ENCODE measurements at places on chromosomes 5 and 9. TPM values are rescaled to one million over a fixed set of nuclear protein-coding genes. Genes with fewer than 3 reads are reported as not detected.

The NUTM2G gene
- total RNA-seq = not detected

The CFAP157 gene
- total RNA-seq = not detected

The HTR1A gene
- not detected for total RNA-seq

The CBY3 gene
- not detected for total RNA-seq

The SPARC gene
- total RNA-seq = 935 TPM

The PCDHB2 gene
- total RNA-seq = 1.4 TPM

DNA sequence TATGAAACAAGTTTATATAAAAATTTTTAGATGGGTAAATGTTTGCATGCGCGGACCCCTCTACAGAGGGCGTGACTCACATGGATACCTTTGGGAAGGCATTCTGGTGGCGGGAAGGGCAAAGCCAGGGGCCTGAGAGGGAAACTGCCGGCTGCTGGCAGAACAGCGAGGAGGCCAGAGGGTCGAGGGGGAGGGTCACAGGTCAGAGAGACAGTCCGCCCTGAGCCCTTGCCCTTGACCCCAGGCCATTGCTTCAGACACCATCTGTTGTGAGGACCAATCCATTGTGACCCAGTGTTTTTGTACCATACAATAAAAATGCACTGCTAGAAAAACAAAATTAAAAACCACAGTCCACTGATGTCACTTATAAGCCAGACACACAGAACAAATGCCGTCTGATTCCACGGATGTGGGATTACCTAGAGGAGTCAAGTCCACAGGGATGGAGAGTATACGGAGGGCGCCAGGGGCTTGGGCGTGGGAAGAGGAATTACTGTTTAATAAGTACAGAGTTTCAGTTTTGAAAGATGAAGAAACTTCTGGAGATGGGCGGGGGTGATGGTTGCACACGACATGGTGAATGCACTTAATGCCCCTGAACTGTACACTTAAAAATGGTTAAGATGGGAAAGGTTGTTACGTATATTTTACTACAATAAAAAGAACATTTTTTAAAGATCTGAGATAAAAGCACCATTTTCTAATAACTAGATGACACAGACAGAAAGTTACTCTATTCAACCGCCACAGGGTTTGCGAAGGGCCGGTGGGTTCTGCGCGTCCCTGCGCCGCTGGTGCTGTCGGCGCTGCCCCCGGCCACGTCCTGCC is 12.0 kb downstream of the BTNL9 start:
- DNase-seq = no peak

DNA sequence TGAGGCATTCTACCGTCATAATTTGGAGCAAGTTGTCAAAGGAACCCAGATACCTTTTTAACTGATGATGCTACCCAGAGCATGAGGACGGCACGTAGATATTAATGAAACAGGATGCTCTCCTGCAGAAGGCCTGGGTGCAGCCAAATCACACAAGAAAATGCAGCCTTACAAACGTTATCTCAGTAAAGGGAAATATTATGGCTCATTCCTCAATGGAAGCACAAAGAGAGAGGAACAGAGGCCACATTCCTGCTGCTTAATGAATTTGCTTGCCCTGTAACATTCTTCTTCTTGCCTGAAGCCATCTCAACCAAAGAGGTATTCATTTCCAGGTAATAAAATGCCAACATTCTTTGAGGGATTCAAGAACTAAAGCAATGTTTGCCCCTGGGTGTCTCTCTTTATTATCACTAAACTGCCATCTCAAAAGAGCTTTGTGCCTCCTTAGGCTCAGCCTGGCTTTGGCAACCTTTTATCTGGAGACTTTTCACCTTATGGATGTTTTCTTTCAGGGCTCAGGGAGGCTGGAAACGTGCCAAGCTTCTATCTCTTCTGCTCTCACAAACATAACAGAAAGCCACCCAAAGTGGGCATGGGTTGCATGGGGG is 92.9 kb downstream of the TNC start:
- no peak for DNase-seq

DNA sequence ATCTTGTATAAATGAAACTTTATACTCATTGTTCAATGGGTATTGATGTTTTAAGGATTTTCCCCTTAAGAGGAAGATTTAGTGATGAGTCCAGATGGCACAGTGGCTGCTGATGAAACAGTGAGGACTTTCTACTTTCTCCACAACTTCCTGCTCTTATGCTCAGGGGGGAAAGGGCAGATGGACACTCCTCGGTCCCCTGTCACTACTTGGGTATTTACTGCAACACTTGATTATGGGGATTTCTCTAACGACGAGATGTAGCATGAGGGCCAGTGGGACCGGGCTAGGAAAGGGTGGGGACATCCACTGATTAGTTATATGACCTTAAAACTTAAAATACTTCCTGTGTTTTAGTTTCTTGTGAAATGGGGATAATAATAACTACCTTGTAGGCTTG is 146.1 kb upstream of the HMHB1 start:
- no peak for DNase-seq

GRCh38 chr9:120895951-120896350 is 19.0 kb upstream of the PHF19 start:
- no peak for DNase-seq

DNA sequence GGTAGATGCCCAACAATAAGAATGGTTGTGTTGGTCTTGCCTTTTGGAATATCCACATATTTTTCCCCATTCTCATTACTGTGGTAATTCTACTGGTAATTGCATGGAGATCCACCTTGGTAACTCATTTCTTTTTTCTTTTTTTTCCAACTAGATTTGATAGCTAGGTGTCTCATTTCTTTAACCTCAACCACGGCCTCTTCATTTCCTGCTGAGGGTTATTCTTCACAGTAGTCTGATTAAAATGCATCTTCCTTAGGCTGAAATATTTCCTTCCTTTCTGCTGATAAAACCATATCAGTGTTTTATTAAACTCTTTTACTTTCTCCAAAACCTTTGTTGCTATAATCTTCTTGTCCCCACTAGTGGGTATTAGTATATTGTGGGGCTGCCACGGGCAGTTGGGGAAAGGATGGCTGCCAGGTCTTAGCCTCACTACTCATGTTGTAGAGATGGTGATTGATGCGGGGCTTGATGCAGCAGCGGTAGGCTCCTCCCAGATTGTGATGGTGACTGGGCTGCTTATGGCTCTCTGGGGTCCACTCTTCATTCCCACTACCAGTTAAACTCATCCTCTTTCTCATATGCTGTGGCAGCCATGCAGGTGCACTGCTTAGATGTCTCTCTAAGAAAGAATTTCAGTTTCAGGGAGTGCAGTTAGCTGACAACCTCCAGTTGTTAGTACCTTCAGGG is 35.9 kb downstream of the KIF2A start:
- no peak for DNase-seq

DNA sequence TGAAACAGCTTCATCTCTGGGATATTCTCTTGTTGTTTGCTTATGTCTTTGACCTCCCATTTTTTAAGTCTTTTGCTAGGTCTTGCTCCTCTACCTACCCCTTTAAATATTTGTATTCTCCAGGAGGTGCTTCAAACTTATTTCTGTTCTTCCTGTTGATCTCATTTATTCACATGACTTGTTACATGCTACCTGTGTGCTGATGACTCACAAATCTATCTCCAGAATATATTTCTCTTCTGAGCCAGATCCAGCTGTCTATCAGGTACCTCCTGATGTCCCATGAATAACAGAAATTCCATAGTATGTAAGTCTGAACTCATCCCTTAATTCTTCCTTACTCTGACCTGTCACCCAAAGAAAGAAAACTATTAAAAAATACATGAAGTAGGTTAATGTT is 11.0 kb downstream of the NIPBL start:
- no peak for DNase-seq

DNA sequence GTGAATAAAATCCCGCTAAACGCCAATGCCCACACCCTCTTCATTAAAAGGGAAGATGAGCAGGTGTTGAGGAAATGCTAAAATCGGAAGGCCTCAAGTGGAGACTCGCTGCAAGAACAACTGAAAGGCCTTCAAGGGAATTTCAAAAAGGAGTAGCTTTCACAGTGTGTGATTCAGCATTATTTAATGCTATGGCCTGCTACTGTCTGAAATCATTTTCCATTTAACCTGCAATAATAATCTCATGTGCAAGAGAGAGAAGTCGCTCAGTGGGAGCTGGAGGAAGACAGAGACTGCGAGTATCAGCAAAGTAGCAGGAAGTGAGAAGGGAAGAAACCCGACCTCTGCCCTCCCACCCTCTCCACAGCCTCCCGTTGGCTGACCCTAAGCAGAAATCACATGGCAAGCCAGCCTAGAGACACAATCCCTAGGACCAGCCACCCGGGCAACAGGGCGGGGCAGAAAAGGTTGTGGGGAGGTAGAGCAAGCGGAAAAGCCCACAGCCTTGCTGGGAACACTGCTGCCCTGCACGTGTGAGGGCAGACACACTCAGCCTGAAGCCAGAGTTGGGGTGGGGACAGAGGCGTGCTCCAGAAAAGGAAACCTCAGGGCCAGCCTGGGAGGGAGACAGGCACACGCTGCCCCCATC is 39.9 kb upstream of the CTSL start:
- DNase-seq = no peak

GRCh38 chr5:63233911-63234310 is 655.3 kb downstream of the LRRC70 start:
- no peak for DNase-seq

DNA sequence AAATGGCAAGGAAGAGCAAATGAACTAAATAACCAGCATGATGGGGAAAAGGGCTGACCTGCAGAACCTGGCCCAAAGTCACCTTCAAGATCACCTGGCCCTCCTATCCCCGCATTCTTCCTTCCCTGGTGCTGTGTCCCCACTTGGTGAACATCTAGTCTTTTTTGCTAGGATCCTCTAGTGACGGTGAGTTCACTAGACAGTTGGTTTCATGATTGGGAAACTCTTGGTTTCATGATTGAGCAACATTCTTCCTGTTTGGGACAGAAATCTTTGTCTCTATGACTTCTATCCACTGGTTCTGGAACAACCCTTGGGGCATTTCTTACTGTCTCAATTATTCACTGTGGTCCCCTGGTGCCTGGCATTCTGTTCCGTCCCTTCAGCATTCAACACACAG is 50.2 kb upstream of the DAB2IP start:
- DNase-seq = no peak

GRCh38 chr9:120436983-120437475 is 142.9 kb downstream of the CDK5RAP2 start:
- peak; percentile 67 for DNase-seq

DNA sequence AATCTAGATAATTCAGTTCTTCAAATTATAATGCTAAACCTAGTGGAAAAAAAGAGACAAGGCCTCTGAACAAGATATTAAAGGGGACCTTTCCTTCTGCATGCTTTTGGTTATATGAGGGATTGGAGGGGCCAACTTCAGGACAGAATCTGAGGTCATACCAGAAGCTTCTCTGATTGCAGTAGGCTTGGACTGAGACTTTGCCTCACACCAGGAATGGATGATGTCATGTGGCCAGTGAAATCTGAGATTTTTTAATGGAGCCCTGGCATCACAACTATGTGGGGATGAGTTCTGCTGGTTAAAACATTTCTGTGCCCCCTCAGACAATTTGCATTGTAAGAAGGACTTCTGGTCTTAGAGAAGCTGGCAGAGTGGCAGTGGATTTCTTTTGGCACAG is 88.6 kb downstream of the ANGPTL2 start:
- DNase-seq = no peak

GRCh38 chr9:19171271-19171670 is 44.0 kb upstream of the PLIN2 start:
- no peak for DNase-seq

DNA sequence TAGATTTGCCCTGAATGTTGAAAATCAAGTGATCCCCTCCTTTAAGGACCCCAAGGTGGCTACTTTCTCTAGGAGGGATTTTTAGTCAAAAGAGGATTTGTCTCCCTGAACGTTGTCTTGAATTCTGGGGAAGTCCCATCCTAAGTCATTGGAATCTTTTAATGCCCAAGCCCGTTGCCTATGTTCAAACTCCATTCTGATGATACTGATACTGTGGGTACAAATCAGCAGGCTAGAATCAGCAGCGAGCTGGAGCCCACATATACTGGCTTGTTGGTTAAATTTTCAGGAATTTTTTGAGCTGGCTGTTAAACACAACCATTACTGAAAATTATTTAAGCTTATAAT is 22.4 kb upstream of the TNFSF15 start:
- DNase-seq = no peak

DNA sequence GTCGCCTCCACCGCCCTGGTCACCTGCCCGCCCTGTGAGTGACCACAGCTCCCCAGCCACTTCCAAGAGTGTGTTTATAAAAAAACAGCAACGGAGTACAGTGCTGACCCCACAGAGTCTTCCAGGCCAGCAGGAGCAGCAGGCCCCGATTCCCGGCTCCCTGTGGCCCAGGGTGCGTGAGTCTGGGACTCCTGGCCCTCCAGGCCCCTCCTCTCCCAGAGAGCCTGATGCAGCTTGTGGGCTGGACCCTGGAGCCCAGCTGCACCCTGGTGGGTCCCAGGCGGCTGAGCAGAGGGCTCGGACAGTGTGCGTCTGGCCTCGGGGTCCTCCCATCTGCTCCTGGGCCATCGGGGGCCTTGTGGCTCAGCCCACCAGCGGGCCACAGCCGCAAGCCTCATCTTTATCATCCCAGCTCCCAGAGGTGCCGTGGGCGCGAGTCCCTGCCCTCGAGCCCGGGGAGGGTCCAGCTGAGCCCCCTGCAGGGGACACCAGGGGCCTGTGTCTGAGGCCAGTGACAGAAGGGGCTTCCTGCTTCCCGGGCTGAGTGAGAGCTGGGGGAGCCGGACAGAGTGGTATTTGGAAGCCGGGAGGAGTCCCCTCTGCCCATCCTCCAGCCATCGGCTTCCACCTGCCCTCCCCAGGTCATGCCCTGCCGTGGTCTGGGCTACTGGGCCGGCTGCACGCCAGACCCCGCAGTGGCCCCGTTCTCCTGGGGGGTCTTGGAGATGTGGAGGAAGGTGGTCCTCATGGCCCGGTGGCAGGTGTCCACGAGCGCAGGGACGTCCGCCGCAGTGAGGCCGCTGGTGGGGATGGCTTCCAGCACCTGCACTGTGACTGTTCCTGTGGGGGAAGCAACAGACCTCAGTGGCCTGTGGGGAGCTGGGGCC is 10.6 kb downstream of the EGFL7 start:
- DNase-seq = no peak

GRCh38 chr5:83720836-83721537 is at the start of gene HAPLN1:
TSS of gene HAPLN1 (minus strand) at chr5:83720855. CDS start at chr5:83673523, 47,332 bp downstream.
- DNase-seq = no peak

- DNase-seq = no peak
Measured at GRCh38 chr5:118405650-118406061, 582.7 kb downstream of the DTWD2 start.

DNA sequence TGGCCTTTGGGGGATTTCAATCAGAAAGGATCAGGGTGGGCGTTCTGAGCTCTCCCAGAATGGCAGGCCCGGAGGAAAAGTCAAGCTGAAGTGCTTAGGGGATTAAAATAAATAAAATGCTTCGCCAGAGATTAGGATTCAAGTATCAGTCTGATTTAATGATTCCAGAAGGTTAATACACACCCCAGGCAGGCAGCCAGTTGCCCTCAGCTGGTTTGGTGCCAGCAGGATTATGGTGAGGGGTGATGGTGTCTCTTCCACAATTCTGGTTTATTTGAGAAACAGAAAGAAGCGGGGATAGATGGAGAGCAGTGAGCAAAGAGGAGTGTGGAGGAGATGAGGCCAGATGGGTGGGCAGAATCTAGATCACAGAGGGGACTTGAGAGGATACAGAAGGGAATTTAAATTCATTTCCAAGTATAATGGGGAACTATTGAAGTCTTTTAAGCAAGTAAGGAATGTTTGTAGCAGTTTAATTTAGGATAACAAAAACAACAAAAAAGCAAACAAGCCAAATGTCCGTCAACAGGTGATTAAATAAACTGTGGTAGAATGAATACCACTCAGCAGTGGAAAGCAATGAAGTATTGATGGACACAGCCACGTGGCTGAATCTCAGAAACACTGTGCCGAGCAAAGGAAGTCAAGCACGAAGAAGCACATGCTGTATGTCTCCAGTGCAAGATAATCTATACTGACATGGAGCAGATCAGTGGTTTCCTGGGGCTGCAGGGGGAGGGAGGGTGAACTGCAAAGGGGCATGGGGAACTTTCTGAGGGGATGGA is 297.7 kb downstream of the MSX2 start:
- no peak for DNase-seq

Measured in ascending aorta (tissue), 2 donors.